GM23338 (cell line): ENCODE measurements at places on chromosomes 16 and 17.

DNA sequence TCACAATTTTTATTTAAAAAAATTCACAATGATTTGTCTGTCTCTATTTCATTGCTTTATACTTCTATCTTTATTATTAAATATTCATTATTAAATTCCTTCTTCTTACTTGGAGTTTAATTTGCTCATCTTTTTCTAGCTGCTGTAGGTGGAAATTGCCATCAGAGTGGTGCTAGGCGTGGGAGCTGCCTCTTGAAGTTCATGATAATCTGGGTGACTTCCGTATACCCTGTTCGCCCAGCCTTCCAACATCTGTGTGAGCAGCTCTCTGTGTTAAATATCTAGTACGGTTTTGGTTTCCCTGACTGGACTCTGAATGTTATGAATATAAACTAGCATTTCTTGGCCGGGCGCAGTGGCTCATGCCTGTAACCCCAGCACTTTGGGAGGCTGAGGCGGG is 84.0 kb upstream of the RPH3AL start:
- no peaks in the 10 kb centered on the region for H3K27me3 ChIP-seq
- no peak for DNase-seq
- H3K27ac ChIP-seq = no peak overlapping the region
- H3K4me1 ChIP-seq = no peaks in the 10 kb centered on the region

GRCh38 chr17:8087075-8087951 is at the start of gene ALOX12B:
ALOX12B (minus strand) TSS chr17:8087716; CDS start chr17:8087442, 274 bp downstream.
- no peak for DNase-seq
- H3K27me3 ChIP-seq = peaks cover 14% of the 10 kb centered on the region; the same call in 1 of the 2 replicates
- H3K4me3 ChIP-seq = no peak within 1 kb of the TSS
- no peaks in the 10 kb centered on the region for H3K4me1 ChIP-seq
- H3K36me3 ChIP-seq = no peaks in the 10 kb centered on the region

DNA sequence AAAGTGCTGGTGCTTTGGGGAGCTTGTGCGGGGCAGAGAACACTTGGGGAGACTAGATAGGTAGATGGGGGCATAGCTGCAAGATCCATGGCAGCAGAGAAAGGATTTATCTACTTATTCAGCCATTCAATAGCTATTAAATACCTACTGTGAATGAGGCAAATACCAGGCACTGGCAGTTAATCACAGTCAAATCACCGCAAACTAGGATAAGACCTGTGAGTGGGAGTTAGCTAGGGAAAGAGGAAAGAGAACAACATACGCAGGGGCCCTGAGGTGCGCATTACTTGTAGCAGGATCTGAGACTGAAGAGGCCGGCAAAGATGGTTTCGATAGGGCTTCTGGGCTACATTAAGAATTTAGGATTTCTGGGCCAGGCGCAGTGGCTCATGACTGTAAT is 3.8 kb upstream of the ALKBH5 start:
- H3K4me3 ChIP-seq = no peak overlapping the region
- no peak for DNase-seq
- no peaks in the 10 kb centered on the region for H3K36me3 ChIP-seq
- no peaks in the 10 kb centered on the region for H3K27me3 ChIP-seq

DNA sequence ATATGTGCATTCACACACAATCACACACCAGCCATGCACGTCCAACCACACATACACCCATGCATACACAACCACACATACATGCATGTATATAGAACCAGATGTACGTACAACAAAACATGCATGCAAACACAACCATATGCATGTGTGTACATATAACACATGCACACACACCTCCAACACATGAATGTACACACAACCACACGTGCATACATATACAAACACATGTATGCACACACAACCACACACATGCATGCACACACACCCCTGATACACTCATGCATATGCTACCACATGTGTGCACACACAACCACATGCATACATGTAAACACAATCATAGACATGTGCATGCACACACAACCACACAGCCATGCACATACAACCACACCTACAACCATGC is 52.0 kb upstream of the SDK2 start:
- no peaks in the 10 kb centered on the region for H3K36me3 ChIP-seq
- H3K27me3 ChIP-seq = no peaks in the 10 kb centered on the region
- H3K4me1 ChIP-seq = peaks cover 9% of the 10 kb centered on the region
- no peak overlapping the region for H3K4me3 ChIP-seq
- H3K27ac ChIP-seq = no peak overlapping the region

DNA sequence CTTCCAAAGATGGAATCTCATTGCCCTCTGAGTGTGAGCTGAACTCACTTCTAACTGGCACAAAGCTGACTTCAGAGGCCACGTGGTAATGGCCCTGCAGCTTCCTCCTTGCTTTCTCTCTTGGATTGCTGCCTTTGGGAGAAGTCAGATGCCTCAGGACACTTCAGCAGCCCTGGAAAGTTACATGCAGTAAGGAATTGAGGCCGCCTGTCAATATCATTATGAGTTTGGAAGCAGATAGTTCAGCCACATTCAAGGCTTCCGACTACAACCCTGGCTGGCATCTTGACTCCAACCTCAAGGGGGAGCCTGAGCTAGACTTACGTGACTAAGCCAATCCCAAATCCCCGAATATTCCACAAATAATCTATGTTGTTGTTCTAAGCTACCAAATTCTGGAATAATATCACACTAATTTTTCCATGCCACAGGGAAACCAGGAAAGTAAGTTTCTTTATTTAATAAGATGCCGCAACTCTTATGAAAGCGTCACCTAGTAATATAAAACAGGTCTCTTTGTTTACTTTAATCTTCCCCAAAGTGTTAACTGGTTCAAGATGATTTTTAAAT is 13.6 kb downstream of the CEP20 start:
- H3K4me3 ChIP-seq = no peak overlapping the region
- H3K36me3 ChIP-seq = peaks cover 9% of the 10 kb centered on the region; the same call in 1 of the 2 replicates
- no peaks in the 10 kb centered on the region for H3K27me3 ChIP-seq
- DNase-seq = peak; percentile 87
- no peaks in the 10 kb centered on the region for H3K4me1 ChIP-seq

DNA sequence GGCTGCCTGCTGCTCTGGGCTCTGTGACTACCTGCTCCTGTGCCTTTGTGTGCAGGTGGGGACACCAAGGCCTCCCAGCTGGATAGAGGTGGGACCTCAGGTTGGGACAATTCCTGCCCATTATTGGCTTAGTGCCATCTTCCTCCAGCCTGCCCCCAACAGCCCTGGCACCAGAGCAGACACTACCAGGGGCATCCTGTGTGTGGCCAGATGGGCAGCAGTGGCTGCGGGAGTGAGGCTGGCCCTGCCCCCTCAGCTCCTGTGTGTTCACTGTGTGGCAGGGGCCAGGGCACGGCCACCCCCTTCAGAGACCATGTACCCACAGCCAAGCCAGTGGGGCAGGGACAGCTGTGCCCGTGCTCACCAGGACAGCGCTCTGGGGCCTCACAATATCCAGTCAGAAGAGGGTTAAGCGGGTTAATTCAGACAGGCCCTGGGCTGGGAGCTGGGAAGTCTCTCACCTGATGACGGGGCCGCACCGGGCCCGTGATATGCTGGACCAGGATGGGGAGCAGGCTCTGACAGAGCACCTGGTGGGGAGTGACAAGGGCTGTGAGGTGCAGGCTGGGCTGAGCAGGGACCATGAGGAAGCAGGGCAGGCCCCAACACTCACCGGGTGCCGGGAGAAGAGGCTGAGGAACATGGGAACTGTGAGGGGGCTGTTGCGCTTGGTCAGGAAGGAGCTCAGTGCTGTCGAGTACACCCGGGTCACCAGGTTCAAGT is 13.0 kb downstream of the MYBBP1A start:
- peaks cover 5% of the 10 kb centered on the region; the same call in 1 of the 2 replicates for H3K36me3 ChIP-seq
- H3K4me1 ChIP-seq = no peaks in the 10 kb centered on the region
- no peak overlapping the region for H3K27ac ChIP-seq
- H3K4me3 ChIP-seq = no peak overlapping the region

DNA sequence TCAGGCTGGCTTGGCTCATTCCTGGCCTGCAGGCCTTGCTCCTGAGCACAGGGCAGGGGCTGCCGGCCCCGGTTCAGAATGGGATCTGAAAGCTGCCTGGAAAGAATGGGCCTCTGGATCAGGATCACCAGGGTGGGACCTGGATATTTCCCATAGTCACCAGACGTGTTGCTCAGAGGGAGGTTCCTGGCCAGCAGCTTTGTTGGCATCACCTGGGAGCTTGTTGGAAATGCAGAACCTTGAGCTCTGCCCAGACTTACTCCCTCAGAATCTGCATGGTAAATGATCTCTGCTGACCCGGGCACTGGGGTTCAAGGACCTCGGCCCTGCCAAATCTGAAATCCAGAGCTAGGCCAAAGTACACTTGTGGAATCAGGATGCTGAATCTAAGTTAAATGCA is 29.5 kb upstream of the MED9 start:
- DNase-seq = no peak
- H3K4me1 ChIP-seq = peaks cover 4% of the 10 kb centered on the region; the same call in 1 of the 2 replicates
- no peaks in the 10 kb centered on the region for H3K27me3 ChIP-seq

DNA sequence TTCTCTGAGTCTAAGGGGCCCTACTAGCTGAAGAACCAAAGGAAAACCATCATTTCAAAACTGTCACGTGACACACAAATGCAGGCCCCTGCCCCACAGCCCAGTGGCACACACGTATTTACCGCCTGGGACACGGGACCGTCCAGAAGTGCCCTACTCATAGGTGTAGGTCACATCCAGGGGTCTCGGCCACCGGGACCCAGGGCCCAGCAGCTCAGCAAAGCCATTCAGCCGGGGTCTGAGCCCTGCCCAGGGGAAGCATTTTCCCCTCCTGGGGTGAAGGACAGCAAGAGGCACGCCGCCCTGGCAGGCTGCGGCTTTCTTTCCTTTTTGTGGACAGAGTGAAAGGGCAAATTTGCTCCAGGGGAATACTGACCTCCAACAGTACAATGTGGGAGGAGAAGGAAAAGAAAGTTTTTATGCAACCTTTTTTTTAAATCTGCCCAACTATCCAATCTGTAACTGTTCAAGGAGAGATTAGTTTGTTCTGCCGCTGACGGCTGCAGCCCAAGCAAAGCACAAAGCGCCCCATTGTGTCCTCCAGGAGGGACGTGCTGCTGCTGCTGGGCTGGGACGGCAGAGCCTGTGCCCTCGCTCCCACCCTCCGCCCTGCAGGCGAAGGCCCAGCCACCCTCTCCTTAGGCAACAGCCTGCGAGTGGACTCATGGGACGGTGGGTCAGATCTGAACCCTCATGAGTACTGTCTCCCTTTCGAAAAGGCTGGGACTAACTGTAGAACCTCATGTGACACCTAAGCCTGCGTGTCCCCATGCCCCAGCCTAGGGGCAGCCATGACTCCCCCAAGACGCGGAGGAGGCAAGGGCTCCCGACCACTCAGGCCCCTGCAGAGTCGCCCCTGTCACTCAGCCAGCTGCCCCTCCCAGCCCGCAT is 21.3 kb downstream of the SLC7A5 start:
- peaks cover 12% of the 10 kb centered on the region; the same call in 1 of the 2 replicates for H3K36me3 ChIP-seq
- no peak for DNase-seq
- H3K27me3 ChIP-seq = no peaks in the 10 kb centered on the region
- peak overlapping the region; percentile 63 for H3K27ac ChIP-seq
- H3K4me3 ChIP-seq = no peak overlapping the region
- peaks cover 28% of the 10 kb centered on the region for H3K4me1 ChIP-seq

- H3K36me3 ChIP-seq = no peaks in the 10 kb centered on the region
- H3K27ac ChIP-seq = no peak overlapping the region
- no peaks in the 10 kb centered on the region for H3K27me3 ChIP-seq
- no peaks in the 10 kb centered on the region; the same call in 1 of the 2 replicates for H3K4me1 ChIP-seq
- H3K4me3 ChIP-seq = no peak overlapping the region
These were observed 191.9 kb upstream of the AXIN2 start for GRCh38 chr17:65753348-65753747.

DNA sequence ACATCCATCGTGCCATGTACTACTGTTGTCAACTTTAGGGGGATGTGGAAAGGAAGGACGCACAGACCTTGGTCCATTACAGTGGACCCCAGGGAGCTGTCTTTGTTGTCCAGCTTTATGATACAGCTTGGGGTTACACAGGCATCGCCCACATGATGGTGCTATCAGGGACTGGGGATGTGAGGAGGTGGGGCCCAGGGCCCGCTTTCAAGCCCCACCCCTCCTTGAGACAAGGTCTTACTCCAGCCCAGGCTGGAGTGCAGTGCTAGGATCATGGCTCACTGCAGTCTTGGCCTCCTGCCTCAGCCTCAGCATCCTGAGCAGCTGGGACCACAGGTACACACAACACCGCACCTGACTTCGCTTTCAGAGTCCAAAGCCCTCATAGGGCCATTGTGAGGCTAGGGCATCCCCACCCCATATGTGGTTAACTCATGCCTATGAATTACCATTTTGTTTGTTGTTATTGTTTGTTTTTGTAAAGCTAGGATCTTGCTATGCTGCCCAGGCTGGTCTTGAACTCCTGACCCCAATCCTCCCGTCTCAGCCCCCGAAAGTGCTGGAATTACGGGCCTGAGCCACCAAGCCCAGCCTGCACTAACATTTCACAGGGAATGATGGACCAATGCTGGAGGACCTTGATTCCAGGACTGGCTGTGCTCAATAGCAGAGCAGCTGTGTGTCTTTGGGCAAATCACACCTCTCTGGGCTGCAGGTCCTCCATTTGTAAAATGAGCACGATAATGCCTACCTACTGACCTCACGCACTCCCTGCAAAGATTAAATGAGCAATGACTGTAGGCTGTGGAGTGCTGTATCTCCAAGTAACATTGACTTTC is 17.2 kb downstream of the ST3GAL2 start:
- H3K36me3 ChIP-seq = no peaks in the 10 kb centered on the region
- no peaks in the 10 kb centered on the region for H3K27me3 ChIP-seq
- H3K4me3 ChIP-seq = no peak overlapping the region
- H3K4me1 ChIP-seq = peaks cover 35% of the 10 kb centered on the region
- DNase-seq = no peak

GRCh38 chr17:72077326-72077960 is 43.4 kb upstream of the SOX9 start:
- no peak overlapping the region for H3K27ac ChIP-seq
- no peak overlapping the region for H3K4me3 ChIP-seq
- H3K36me3 ChIP-seq = no peaks in the 10 kb centered on the region
- peak; percentile 79 for DNase-seq
- H3K4me1 ChIP-seq = no peaks in the 10 kb centered on the region

GRCh38 chr16:87392821-87393679 is 914 bp downstream of the MAP1LC3B start:
- peak; percentile 71 for DNase-seq
- H3K27me3 ChIP-seq = no peaks in the 10 kb centered on the region
- H3K4me3 ChIP-seq = peak overlapping the region; percentile 79
- peaks cover 12% of the 10 kb centered on the region for H3K4me1 ChIP-seq

DNA sequence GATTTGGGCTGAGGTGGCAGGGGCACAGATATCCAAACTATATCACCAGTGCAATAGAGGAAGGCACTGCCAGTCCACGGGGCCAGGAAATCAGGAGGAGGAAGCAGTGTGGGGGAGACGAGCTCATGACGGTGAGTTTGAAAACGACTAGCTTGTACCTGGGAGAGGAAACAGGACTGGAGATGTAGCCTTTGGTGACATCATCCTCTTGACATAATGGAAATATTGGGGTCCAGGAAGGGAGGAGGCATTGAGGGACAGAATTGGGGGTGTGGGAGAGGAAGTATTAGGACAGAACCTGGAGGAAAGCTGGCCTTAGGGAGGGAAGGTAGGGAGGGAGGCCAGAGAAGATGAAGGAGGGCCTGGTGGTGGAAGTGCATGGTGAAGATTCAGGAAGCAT is 109.1 kb downstream of the RGS9 start:
- peaks cover 5% of the 10 kb centered on the region for H3K4me1 ChIP-seq
- no peaks in the 10 kb centered on the region for H3K36me3 ChIP-seq
- no peak overlapping the region for H3K4me3 ChIP-seq
- DNase-seq = no peak
- H3K27me3 ChIP-seq = no peaks in the 10 kb centered on the region
